H4 (cell line): ENCODE measurements at places on chromosomes 5 and 9. TPM values are rescaled to one million over a fixed set of nuclear protein-coding genes. Genes with fewer than 3 reads are reported as not detected.

- no peak for DNase-seq
Measured at GRCh38 chr5:27491047-27491446, 452.7 kb upstream of the CDH9 start.

DNA sequence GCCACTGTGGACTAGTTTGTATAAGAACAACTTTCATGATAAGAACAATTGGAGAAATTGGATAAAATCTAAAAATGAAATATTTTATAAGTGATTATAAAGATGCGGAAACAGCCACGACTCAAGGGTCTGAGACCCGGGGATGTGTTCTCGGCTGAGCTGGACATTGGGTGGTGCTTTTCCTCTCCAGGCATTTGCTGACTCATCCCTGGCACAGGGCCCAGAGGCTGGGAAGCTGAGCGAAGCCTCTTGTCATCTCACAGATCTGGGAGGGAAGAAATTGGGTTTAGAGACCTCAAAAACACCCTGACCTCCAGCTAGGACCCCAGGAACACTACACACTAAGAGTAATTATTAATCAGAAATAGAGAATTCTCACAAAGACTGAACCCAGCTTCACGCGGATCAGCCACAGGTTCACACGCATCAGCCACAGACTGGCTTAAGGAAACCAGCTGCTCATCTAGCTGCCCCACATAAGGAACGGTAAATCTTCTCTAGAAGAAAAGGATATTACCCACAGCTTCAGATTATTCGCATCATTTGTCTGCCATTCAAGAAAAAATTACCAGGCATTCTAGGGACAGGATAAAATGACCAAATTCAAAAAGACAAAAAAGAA, 2.8 kb upstream of the OR2V1 start:
- DNase-seq = peak; percentile 63

DNA sequence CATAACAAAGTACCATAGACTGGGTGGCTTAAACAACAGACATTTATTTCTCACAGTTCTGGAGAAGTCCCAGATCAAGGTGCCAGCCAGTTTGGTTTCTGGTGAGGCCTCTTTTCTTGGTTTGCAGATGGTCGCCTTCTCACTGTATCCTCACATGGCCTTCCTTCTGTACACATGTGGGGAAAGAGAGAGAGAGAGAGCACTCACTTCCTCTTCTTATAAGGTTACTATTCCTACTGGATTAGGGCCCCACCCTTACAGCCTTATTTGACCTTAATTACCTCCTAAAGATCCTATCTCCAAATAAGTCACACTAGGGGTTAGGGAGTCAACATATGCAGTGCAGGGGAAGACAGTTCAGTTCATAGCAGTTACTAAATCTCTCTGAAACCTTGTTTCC, 205.6 kb upstream of the GDNF start:
- DNase-seq = no peak

GRCh38 chr9:16307626-16308195, 562.8 kb downstream of the BNC2 start:
- no peak for DNase-seq

GRCh38 chr5:76571559-76571958, 51.6 kb downstream of the F2RL2 start:
- DNase-seq = no peak

DNA sequence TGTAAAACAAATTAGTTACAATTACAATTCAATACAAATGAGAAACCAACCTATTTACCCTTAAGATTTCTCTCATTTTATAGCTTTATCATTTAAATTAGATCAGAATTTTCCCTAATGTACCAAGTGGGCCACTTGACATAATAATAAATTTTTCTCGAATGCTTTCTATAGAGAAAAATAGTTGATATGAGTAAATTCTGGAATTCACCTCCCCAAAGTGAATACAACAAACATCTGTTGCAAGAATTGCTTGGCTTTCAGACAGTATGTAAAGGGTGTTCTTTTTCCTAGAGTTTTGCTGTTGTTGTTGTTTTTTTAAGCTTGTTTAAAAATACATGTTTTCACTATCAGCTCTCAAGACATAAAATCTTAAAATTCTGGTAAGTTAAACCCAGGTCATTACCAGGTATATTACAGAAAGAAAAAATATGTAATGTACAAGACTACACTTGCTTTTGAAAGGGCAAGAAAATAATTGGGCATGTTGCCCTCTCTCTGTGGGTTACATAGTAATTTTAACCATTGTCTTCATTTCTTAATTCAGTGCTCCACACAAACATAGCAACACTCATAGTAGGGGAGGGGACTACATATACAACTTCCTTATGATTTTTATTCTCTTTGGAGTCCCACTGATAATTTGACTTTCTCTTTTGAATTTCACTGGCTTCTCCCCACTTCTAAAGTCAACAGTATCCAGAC, 200.6 kb downstream of the ARL15 start:
- no peak for DNase-seq

GRCh38 chr9:81266674-81267073, 422.7 kb downstream of the TLE1 start:
- no peak for DNase-seq

DNA sequence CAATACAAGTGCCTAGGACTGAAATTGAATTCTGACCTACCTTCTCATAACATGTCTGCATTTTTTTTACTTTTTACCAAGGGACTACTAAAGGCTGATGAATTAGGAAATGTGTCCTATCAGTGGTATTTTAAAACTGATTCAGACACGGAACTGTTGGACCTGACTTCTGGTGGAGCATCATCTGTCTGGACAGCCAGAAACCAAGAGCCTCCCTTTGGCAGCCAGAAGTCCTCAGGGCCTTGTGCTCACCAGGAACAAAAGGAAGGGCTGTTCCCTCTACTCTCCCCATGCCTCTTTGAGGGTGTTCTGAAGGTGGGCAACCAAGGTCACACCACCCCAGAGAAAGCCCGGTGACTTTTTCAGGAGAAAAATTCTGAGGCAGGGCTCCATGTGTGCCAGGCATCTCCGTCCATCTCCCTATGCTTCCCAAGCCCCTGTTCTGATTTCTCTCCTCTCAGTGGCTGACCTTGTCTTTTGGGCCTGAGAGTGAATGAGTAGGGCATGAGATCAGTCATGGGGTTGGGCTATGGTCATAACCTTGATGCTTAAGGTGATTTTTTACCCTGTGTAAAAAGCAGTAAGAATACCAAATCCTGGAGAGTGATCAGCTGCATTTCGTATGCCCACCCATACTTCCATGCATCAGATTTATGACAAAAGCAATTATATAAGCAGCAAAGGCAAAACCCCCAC, 143.7 kb downstream of the SCAMP1 start:
- no peak for DNase-seq

DNA sequence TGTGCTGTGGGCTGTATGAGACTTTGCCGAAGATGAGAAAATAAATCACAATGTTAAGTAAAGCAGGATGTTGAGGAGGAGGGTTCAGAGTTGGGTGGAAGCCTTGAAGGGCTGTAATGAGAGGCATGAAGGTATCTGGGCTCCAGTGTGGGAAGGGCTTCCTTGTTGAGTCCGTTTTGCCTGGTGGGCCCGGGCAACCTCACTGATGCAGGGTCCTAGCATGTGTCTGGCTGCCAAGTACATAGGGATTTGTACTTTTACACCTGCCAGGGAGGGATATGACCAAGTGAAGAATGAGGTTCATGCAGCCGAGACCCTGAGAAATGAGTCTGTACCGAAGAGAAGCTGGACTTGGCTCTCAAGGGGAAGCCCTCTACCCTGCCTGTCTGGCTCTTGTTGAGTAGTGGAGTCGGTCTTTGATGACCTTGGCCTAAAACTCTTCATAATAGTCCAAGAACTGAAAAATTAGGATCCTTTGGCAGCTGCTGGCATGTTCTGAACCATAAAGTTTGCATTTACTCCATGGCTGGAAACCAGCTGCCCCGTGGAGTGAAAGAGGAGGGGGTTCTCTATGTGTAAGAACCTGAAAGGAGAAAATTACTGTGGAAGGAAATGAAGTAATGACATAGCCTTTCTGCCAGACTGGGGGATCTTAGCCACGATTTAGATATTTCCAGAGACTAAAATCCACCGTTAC, 59.0 kb upstream of the DPYSL3 start:
- DNase-seq = no peak

GRCh38 chr9:130630506-130631330, 33.7 kb upstream of the PRDM12 start:
- DNase-seq = no peak

DNA sequence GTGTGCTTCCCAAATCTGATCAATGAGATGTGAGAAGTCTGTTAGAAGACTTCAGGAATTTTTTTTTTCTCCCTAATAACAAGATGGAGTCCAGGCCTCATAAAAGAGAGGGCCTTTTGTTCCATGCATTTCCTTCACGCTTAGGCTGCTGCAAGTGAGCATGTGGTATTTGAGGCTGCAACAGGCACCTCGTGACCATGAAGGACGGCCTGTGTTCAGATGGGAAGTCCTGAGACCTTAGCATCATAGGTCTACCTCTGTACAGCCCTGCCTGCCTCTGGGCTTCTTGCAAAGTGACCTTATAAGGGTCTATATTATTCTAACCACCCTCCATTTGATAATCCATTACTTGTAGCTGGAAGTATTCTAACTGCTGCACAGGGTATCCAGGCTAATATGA, 86.6 kb downstream of the BOD1 start:
- no peak for DNase-seq

DNA sequence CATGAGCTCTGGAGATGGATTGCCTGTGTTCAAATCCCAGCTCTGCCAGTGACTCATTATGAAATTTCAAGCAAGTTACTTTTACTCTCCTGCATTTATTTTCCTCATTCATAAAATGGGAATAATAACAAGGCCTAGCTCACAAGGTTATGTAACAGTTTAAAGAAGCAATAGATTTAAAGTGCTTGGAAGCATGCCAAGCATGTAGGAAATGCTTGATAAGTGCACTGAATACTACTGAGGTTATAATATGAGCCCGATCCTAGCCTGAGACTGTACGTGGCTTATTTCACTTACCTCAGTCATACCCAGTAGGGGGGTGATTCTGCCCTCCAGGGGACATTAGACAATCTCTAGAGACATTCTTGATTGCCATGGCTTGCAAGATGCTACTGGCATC, 734.1 kb upstream of the WWC1 start:
- DNase-seq = no peak

GRCh38 chr5:1671351-1671750, 128.3 kb downstream of the MRPL36 start:
- DNase-seq = no peak

DNA sequence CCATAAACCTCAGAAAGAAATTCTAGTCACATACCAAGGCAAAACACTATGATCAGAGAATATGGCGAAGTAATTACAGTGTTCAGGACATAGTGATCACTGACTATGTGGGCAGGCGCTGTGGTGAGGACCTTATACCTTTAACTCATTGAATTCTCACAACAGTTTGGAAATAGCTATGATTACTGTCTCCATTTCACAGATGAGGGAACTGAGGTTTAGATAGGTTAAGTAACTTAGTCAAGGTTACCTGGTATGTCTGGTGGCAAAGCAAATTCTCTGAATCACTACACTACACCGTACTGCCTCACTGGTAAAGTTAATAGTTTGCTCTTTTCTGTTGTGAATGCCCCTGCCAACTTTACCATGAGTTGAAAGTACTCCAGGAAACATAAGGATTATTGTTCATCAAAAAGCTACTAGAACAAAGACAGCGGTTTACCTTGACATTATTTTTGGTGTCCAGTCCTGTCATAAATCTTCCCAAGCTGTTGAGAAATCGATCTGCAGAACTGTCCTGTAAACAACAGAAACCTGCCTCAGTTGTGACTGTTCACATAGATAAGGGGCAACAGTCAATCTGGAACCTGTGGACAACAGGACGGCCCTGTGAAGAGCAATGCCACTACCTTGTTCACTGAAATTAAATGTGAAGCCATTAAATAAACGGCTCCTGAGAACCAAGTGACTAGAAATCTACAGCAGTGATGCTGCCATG, 36.3 kb downstream of the NIPSNAP3B start:
- no peak for DNase-seq

GRCh38 chr9:108687006-108687987, 168.5 kb downstream of the ACTL7B start:
- DNase-seq = no peak

DNA sequence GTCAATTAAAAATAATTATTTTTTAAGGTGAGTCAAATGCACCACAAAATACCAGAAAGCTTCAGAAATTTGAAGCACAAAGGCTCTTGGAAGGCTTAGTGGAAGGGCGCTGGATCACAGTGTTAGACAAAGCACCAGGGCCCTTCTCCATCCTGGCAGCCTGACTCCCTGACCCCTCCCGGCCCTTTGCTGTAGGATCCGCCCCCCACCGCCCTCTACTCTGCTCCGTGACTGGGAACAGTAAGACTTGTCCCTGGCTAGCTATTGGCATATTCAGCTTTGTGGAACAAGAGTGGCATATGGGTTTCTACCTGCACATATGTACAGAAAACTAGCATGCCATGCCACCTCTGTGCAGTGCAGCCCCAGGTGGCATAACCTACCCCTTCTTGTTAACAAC, 222.1 kb downstream of the SYK start:
- no peak for DNase-seq

DNA sequence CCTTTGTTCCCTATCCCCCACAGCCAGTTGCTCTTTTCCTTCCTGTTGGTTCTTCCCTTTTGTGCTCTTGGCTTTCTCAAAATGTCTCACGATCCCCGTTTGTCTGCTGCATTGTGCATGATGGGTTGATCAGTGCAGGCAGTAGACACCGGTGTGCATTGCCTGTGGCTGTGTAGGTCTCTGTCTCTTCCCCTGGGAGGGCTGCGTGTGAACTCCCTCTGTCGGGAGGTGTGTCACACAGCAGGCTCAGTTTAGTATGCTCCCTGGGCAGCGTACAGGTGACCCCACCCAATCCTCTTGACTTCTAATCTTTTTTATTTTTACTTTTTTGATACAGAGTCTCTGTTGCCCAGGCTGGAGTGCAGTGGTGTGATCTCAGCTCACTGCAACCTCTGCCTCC, 265.3 kb downstream of the FSTL4 start:
- no peak for DNase-seq

DNA sequence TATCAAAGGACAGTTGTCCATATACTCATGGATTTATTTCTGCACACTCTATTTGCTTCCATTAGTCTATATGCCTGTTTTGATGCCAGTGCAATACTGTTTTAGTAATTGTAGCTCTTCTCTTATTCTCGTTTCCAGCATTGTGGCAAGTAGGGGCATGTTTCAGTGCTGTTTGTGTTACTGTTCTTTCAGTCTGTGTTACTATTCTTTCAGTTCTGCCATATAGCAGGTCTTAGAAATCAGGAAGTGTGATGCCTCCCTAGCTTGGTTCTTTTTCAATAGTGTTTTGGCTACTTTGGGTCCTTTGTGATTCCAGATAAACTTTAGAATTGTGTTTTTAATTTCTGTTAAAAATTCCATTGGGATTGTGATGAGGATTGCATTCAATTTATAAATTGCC, 180.5 kb upstream of the PTPRD start:
- no peak for DNase-seq

The ACOT12 gene
- not detected in 2 replicates for total RNA-seq

The CCDC192 gene
- not detected in 2 replicates for total RNA-seq

The GDA gene
- total RNA-seq = 3.7 and 4.4 TPM in 2 replicates

The STXBP1 gene
- 7.2 and 18.8 TPM in 2 replicates for total RNA-seq

The ADAMTS16 gene
- total RNA-seq = 1.3 and 1.7 TPM in 2 replicates

The FST gene
- total RNA-seq = 13.6 and 16.7 TPM in 2 replicates

The ADAMTS19 gene
- 39.3 and 45.1 TPM in 2 replicates for total RNA-seq

The LRRC19 gene
- total RNA-seq = not detected in 2 replicates

The GPBP1 gene
- 31.6 and 39.4 TPM in 2 replicates for total RNA-seq
